ENCODE measurements at places on chromosomes 7 and 10.
A peak's percentile ranks its signal among the peaks of the same experiment; 100 is the strongest.

DNA sequence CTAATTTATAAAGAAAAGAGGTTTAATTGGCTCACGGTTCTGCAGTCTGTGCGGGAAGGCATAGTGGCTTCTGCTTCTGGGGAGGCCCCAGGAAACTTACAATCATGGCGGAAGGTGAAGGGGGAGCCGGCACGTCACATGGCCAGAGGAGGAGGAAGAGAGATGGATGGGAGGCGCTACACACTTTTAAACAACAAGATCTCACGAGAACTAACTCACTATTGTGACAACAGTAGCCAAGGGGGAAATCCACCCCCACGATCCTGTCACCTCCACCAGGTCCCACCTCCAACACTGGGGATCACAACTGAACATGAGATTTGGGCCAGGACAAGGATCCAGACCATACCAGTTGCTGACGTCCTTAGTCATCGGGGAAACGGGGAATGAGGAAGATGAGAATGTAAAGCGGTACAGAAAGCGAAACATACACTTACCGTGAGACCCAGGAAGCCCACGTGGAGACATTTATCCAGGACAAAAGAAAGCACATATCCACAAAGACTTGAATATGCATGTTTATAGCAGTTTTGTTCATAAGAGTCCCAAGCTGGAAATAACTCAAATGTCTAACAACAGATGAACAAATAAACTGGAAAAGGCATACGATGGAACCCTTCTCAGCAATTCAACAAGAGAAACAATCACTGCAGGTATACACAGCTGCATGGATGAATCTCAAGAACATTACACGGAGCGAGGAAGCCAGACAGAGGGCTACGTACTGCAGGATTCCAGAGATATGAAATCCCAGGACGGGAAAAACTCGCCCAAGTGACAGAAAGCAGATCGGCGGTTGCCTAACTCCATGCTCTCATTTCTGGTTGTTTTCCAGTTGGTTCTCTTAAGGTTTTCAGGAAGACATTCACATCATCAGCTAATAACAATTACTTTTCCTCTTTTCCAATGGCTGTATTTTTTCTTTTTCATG, 26.2 kb upstream of the INPP5A start:
- DNase-seq: no peak

DNA sequence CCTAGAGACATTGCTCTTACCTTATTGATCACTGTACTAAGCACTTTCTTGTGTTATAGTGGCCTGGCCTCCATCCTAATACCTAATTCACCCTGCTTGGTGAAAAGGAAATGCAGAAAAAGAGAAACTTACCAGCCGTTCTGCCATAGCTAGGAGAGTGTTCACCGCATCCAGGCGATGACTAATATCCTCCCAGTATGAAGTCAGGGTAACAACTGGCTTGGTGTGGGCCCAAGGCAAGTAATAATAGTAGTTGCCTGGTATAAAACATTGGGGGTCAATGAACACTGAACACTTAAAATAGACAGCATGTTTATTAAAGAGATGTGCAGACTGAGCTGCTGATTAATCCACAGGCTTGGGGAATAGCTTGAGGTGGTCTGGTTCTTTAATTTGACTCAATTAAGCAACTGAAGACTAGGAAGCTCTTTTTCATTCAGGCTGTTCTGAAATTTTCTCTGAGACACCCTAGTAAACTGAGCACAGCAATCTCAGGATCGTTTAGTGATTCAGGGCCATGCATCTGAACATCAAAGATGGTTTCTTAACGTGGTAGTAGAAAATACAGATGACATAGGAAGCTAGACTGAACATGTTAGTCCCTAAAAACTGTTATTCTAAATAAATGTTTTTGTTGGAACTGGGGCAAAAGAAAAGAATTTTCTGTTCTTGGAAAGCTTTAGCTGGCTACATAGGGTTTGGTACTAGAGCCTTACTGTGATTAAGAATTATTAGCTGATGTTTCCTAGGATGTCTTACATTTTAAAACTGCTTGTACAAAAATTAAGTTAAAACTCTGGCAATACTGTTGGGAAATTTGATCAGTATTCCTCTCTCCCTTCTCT, 102.2 kb downstream of the MYOF start:
- DNase-seq: peak; percentile 39

GRCh38 chr7:96949766-96950165, 55.6 kb upstream of the DLX6 start:
- DNase-seq: no peak

DNA sequence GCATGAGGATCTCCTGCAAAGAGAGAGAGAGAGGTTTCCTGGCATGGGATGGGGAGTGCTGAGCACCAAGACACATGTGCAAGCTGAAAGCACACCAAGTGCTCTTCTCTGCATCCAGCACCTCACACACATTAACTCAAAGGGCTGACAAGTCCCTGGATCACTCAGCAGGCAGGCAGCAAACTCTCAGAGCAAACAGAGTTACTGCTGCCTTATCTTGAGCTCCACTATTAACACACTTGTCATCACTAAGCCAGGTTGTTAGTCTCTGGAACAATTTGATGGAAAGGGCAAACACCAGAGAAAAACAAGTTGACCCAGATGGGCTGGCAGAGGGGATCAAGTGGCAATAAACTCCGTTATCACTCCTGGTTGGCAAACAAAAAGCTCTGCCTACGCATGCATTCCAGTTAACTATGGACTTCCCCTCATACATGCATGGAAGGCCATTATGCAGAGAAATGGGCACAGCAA, 349.9 kb downstream of the KCNMA1 start:
- no peak for DNase-seq

DNA sequence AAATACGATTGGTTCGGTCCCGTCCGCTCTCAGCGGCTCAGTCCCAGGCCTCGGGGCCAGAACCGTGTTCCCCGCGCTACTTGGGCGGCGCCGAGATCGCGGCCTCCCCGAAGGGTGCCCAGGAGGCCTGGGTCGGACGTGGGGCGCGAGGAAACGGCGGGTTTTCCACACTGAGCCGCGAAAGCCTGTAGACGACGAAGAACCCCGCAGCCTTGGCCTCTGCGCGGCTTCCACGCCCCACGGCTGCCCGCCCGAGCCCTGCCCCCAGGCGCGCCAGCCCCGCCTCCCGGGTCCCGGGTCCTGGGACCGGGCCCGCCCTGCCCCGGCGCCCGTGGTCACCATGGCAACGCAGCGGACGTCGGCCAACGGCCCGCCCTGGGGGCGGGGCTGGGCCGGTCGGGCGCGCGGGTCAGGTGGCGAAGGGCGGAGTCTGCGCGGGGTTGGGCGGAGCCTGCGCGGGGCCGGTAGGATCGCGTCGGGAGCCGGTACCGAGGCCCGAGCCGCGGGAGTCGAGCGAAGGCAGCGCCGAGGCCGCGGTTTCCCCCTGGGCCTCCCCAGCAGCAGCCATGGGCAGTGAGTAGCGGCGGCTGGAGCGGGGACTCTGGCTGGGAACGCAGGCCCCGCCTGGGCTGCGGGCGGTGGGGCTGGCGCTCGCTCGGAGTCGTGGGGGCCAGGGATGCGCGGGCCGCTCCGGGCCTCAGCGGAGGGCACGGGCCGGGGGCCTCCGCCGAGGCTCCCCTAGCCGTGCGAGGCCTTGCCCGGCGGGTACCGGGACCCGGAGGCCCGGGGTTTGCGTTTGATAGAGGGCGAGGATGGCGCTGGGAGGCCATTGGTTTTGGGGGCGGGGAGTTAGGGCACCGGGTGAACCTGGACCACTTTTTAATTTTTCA, at the start of gene SEC61A2:
TSS of gene SEC61A2 (plus strand) at position 456 of the 890 bp plus-strand sequence. CDS start at position 567, 111 bp downstream.
- DNase-seq: peak; percentile 94

- DNase-seq: no peak
Measured at GRCh38 chr7:18103436-18104218, 76.0 kb upstream of the PRPS1L1 start.

DNA sequence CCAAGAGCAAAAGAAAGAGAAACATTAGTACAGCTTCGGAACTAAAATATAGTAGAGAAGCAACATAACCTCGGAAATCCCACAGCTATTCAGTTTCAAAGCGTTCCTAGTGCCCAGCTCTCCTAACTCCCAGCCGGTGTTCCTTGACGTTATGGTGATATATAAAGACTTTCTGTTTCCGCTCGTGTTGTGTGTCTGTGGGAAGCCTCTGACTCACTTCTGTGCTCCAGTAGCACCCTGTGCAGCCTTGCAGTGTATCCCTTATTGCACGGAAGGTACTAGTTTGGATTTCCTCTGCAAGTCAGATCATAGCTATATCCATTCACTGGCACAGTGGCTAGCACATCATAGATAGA, 535 bp downstream of the ASAH2B start:
- peak; percentile 32 for DNase-seq

- no peak for DNase-seq
Measured at GRCh38 chr10:126223512-126224067, 164.7 kb downstream of the ADAM12 start.

DNA sequence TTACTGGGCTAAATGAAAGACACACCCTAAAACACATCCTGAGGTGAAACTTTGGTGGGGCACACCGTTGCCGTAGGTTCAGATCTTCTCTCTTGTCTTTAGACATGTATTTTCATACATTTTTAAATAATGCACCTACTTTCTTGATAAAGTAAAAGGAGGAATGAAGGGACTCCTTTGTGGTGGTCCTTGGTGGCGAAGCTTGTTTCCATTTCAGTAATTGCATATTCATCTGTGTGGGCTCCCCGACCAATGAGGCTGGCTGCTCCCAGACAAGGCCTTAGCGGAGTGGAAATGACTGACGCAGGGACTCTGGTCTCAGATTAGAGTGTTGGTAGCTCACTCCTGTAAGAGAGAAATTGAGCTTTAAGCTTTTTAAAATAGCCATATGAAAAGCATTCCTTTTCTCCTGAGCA, 815 bp downstream of the CCSER2 start:
- no peak for DNase-seq

DNA sequence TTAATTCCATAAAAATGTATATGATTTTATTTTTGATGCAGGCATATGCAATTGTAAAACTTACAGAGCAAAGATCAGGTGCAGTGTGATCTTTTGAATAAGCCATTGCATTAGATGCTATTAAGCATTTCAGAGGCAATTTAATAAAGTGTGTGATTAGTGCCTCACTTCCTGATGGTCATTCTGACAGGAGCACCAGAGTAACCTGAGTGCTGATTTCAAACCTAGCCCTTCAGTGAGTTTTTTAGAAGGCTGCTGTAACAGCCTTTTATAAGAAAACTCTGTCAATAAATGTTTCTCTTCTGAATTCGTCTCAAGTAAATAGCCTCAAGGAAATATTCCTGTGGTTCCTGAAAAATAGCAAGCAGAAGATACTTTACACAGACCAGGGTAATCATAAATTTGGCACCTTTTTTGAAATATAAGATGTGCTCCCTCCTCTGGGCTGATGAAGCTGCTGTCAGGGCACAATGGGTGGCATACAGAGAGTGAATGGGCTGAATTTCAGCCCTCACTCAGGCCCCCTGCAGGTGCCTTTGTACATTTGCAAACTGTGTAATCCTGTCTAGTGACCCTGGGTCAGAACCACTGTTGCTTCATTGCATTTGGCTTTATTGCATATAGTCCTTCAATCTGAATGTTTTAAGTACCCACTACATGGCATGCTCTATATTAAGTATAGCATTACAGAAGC, 193.7 kb upstream of the CSTF2T start:
- DNase-seq: no peak

- no peak for DNase-seq
Measured at GRCh38 chr10:64115908-64116643, 594.9 kb downstream of the REEP3 start.

DNA sequence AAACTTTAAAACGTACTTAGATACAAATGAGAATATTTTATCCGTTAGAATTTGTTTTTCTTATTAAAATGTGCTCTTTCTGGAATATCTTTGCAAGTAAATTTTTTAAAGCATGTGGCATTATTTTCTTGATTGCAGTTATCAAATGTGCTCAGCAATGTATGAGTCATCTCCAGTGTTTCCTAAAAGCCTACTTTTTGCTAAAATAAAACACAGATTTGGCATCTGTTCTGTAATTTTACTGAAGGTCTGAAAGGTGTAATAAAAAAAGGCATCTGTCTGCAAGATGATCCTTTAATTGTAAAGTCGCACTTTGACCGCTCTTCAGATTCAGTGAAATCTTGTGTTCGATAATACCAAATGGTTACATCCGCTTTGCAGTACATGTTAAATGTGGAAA, 3.4 kb downstream of the GNAT3 start:
- no peak for DNase-seq

GRCh38 chr7:105153531-105153930, 139.5 kb downstream of the KMT2E start:
- no peak for DNase-seq

- no peak for DNase-seq
Measured at GRCh38 chr10:132707121-132707775, 78.7 kb downstream of the NKX6-2 start.

- DNase-seq: no peak
Measured at GRCh38 chr7:84532196-84532595, 337.6 kb upstream of the SEMA3A start.

DNA sequence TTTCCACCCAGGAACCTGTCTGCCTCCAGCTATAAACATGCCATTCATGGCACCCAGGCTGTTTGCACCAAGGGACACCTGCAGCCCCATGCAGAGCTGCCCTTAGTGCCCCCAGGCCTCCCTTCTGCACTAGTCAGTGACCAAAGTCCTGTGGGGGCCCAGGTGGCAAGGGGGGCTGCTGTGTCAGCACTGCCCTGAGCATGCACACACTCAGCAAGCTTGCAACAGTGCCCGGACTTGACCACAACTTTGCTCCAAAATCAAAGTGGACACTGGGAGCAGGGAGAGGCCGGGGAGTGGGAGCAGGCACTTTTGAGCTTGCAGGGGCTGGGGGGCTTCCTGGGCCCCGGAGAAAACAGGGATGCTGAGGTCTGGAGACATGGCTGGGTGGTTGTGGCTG, 192.9 kb upstream of the MBL2 start:
- DNase-seq: no peak

GRCh38 chr7:92797693-92798092, 38.7 kb downstream of the CDK6 start:
- peak; percentile 13 for DNase-seq

DNA sequence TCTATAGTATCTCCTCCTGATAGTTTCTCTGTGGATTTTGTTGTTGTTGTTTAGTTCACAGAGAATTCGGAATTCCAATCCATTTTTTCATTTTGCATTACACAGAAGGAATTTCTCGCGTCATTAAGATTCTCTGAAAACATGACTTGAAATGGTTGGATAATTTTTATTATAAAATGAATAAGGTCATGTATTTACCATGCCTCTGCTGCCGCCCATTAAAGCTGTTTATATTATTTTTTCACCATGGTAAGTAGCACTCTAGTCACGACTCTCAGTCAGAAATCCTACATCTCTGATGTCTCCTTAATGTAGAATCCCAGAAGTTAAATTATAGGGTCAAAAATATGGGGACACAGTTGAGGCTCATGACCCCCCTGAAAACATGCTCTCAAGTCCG, 19.1 kb downstream of the SFMBT2 start:
- no peak for DNase-seq

- DNase-seq: no peak
Measured at GRCh38 chr7:101180130-101180755, at the start of gene NAT16. Gene NAT16 (minus strand): TSS chr7:101180293. CDS start chr7:101174807, 5,486 bp downstream.
